ENCODE measurements at places on chromosomes 11 and 22.
A peak's percentile ranks its signal among the peaks of the same experiment; 100 is the strongest.

- DNase-seq: no peak
Observed at GRCh38 chr11:134759855-134760254, 347.8 kb upstream of the B3GAT1 start.

DNA sequence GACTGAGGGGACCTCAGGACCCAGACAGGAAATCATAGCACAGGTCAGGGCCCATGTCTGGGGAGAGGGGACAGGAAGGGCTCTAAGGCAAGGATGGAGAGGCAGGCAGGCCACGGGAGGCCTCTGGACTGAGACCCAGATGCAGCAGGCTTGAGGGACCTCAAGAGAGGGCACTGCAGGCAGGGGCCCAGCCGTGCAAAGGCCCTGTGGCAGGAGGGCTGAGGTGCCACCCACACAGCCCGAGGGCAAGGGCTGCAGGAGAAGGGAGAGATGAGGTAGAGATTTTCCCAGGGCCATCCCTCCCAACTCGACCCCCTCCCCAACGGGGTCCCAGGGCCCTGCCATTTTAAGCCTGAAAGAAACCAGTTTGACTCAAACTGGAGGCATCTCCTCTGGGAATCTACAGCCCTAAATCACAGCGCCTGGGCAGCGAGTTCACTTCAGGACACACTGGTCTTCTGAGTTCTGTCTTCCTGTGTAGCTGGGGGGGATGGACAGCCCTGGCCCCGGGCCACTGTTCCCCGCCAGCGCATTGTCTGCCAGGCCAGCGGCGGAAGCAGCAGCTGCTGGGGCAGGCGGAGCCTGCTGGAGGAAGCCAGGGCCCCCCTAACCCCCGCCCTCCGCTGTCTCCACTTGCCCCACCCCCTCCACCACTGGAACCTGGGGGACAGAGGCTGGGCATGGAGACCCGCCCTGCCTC, 20.3 kb upstream of the WNT7B start:
- DNase-seq: peak; percentile 68

DNA sequence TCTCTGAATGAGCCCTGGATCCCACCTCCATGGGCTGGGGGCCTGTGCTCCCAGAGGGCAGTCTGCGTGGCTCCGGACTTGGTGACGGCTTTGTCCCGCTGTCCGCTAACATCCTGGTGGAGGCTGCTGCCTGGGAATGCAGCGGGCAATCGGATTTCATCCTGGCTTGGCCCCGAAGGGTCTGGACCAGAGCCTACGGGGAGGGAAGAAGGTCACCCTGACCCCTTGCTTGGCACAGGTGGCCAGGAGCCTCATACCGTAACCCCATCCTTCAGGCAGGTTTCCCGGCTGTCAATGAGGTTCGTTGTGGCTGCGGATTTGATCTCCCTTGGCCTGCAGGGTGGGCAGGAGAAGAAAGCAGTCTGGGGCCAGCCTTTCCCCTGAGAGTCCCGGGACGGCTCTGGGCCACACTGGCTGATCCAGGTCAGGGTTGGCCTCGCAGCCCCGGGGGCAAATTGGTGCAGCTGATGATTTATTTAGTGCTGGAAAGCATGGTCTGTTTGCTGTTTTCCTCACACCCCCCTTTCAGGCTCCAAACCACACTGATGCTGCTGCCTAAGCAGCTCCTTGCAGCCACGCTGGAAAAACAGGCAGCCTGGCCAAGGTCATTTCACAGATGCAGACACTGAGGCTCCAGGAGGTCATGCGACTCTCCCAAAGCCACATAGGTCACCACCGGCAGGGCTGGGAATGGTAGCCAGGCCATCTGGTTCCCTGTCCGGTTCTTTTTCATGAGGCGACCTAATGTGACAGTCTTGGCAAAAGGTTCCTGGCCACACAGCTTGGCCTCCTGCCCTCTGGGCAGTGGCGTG, 15.0 kb downstream of the PRDM11 start:
- DNase-seq: no peak

GRCh38 chr11:86641537-86642261, 30.7 kb downstream of the ME3 start:
- DNase-seq: no peak

DNA sequence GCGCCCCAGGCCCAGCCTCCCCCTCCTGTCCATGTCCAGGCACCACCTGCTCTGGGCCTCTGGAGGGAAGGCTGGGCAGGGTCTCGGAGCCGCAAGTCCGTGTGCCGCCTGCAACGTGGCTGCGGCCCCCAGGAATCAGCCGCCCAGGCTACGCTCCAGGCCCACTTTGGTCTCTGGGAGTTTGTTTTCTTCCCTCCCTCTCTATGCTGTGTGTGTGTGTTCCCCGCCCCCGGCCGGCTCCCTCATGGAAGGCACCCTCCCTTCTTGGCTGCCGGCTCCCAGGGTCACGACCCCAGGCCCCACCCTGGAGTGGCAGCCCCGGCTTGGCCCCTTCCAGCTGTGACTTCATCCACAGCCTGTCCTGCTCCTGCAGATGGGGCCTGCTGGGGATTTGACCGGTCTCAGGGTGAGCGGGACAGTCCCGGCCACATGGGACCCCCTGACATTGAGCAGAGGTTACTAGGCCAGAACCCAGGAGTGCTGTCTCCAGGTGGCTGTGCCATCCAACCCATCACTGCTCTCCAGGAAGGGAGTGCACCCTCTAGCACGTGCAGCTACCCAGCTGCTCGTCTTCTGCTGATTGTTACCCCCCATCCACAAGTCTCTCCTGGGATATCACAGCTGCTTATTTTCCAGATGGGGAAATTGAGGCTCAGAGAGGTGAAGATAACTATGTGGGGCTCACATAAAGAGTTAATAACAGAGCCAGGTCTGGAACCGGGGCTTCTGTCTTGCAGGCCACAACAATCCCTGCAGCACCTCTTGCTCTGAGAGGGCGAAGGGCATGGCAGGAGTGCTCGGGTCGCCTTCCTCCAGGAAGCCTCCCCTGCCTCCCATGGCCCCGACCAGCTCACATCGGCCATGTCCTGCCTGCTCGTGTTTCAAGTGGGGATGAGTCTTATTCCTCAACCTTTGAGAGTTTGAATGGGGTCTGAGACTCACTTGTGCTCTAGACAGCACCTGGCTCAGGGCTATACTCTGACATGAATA, 2.8 kb upstream of the LIF start:
- DNase-seq: no peak

GRCh38 chr22:25403811-25404471, 160.5 kb upstream of the GRK3 start:
- DNase-seq: peak; percentile 36
